ENCODE measurements at places on chromosomes 4 and X. TPM values are rescaled to one million over a fixed set of nuclear protein-coding genes. Genes with fewer than 3 reads are reported as not detected.

DNA sequence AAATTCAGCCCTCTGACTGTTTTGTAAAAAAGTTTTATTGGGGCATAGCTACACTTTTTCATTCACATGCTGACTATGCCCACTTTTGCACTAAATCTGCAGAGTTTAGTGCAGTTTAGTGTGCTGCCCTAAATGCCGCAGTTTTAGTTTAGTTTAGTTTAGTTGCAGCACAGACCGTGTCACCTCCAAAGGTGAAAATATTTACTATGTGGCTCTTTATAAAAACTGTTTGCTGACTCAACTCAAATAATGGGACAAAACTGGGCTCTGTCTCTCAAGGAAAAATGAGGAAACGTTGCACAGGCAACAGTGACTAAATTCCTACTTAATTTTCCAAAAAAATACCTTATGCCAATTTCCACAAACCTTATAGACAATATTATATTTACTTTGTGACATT is 314.2 kb downstream of the C4orf33 start:
- DNase-seq: no peak

DNA sequence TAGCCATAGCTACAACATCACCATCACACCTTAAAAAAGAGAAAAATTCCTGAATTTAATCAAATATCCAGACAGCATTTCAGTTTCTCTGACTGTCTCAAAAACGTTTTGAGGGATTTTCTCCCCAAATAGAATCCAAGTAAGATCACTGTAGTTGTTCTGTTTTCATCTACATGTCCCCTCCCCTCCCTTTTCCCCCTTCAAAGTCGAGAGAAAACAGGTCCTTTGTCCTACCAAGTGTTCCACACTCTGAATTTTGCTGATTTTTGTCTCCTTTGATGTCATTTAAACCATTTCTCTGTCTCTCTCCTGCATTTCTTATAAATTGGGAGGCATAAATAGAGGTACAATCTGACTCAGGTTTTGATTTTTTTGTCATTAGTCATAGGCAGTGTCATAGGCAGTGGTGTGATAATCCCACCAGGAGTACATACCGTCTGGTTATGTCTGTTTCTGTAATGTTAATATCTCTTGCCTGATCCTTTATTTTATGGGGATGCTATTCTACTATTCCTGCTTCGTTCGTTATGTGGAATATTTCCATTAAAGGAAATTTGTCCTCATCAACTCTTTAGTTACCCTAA is 348.6 kb downstream of the PTTG2 start:
- no peak for DNase-seq

GRCh38 chrX:110541266-110541665 is 182.6 kb downstream of the RTL9 start:
- DNase-seq: no peak

DNA sequence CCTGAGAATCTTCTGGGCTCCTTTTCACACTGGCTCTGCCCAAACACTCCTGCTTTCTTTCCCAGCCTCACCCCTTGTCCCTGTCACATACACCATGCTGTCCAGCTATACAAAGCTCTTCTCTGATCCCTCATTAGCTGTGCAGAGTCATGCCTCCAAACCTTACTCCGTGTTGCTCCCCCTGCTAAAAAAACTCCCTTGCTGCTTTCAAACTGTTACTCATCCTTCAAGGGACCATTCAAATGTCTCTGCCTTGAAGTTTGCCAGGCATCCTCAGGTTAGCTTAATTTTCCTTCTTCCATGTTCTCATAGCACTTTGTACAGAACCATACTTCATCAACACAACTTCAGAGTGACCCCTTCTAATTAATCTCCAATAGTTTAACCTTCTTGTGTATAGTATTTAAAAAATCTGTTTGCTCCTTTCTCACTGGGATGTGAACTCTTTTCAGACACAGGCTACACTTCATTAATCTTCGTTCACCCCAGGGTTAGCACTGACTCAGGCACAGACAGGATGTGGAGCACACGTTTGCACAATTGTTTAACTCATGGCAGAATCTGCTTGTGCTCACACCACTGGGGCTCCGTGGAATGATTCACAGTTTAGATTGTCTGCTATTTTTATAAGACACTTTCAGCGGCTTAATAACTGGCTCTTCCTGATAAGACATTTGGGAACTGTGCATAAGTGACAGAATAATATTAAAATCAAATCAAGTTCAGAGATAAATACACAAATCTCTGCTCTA is 21.4 kb upstream of the SEL1L3 start:
- peak; percentile 6 for DNase-seq

DNA sequence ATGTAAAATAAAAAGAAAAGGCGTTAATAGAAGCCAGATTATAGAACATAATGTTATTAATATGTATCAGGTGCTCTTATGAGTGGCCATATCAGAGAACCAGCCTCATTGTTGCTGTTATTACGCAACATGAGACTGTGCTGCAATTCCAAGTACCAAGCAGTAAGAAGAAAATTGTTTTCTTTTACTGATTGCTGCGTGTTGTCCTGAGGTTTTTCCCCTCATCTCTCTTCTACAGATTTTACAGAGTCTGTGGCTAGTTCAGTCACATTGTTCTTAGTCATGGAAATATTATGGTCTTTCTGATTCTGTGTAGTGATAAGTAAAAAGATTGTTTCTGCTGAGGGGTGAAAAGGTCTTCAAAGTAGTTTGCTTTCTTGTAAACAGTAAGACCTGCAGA is 55.9 kb downstream of the NPNT start:
- DNase-seq: no peak

Gene SYN1
- 0.89 TPM for total RNA-seq

Gene ARSH
- 0.99 TPM for total RNA-seq

Gene EPGN
- 11.7 TPM for total RNA-seq

Gene NPY1R
- 19.5 TPM for total RNA-seq
